ENCODE measurements at places on chromosomes 1 and 21. TPM values are rescaled to one million over a fixed set of nuclear protein-coding genes. Genes with fewer than 3 reads are reported as not detected.

GRCh38 chr1:32813941-32814739 lies 3.0 kb downstream of the YARS1 start:
- no peaks in the 10 kb centered on the region for H3K27me3 ChIP-seq
- H3K4me3 ChIP-seq, result no peak overlapping the region
- peak overlapping the region; percentile 36 for H3K27ac ChIP-seq
- peaks cover 28% of the 10 kb centered on the region for H3K4me1 ChIP-seq
- DNase-seq, result peak; percentile 47

The PDE4B gene
- 8.2 TPM for total RNA-seq

DNA sequence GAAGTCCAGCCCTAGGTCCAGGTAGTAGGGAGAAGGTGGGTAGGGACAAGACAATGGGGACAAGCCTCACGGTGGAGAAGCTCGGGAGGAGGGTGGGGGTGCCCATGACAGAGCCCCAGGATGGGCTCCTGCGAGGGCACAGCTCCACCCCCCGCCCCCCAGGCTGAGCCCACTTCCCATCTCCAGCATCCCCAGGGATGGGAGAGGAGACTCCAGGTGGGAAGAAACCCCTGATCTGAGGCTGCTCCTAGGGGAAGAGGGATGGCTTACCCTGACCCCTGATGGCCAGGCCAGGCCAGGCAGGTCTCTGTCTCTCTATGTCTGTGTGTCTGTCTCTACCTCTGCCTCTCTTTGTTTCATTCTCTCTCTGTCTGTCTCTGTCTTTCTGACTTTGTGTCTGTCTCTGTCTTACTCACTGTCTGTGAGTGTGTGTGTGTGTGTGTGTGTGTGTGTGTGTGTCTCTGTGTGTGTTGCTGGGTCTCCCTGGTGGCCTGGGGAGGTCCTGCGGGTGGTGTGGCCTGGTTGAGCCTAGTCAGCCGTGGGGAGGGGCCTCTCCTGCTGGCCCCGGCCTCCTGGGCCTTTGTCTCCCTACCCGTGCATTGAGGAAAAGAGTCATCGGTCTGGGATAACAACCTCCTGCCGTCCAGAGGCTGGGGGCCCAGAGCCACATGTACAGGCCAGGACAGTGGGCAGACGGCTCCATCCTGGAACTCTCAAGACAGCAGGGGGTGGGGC lies 45.7 kb downstream of the WNT9A start:
- DNase-seq, result peak; percentile 31
- H3K4me3 ChIP-seq, result no peak overlapping the region
- no peaks in the 10 kb centered on the region for H3K27me3 ChIP-seq
- H3K4me1 ChIP-seq, result peaks cover 3% of the 10 kb centered on the region
- no peaks in the 10 kb centered on the region for H3K36me3 ChIP-seq

DNA sequence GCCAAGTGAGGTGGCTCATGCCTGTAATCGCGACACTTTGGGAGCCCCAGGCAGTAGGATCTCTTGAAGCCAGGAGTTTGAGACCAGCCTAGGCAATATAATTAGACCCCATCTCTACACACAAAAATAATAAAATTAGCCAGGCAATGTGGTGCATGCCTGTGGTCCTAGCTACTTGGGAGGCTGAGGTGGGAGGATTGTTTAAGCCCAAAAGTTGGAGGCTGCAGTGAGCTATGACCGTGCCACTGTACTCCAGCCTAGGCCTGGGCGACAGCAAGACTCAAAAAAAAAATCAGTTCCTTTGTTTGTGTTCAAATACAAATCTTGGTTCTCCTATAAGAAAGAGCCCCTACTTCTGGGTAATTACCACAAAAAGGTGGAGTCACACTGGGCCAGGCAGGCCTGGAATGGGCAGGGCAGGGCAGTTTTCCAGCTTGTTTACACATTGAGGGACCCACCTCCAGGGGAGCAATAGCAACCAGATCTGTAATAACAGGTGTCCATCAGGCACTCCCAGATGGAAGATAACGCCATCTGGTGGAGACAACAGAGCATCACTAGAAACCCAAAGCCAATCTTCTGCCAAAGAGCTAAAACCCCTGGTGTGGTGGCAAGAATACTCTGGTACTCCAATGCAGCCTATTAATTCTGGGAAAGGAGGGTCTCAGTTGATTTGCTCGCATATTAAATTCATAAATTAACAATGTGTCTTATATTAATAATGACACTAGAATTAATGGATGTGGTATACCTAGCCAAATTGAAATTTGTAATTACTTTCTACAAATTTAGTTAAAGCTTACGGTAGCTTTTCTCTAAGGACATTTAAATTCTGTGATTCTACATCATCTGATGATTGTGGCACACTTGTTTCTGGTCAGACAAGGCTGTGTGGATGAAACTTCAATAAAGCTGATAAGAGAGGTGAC lies 13.2 kb downstream of the PPP1R15B start:
- H3K4me1 ChIP-seq, result no peaks in the 10 kb centered on the region
- H3K36me3 ChIP-seq, result peaks cover 20% of the 10 kb centered on the region
- no peak overlapping the region for H3K4me3 ChIP-seq
- no peaks in the 10 kb centered on the region for H3K27me3 ChIP-seq
- DNase-seq, result peak; percentile 37

DNA sequence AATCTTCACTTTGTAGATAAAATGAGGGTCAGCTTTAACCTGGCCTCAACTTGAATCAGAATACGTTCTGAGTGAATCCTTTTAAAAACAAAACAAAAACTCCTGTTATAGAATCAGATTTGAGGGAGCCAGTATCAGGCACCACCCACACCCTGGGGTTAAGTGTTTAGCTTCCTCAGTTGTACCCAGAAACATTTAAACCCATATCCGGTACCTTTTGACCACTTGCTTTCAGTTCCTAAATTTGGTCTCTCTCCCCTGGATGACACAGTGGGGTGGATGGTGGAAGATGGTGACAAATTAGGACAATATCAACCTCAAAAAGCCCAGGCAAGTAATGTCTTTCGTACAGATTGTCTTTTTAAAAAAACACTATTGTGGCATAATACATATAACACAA lies 10.4 kb downstream of the KLHDC7A start:
- H3K4me1 ChIP-seq, result no peaks in the 10 kb centered on the region
- no peaks in the 10 kb centered on the region for H3K27me3 ChIP-seq
- DNase-seq, result no peak
- no peak overlapping the region for H3K4me3 ChIP-seq
- H3K36me3 ChIP-seq, result no peaks in the 10 kb centered on the region

The THAP3 gene
- 16.5 TPM for total RNA-seq

DNA sequence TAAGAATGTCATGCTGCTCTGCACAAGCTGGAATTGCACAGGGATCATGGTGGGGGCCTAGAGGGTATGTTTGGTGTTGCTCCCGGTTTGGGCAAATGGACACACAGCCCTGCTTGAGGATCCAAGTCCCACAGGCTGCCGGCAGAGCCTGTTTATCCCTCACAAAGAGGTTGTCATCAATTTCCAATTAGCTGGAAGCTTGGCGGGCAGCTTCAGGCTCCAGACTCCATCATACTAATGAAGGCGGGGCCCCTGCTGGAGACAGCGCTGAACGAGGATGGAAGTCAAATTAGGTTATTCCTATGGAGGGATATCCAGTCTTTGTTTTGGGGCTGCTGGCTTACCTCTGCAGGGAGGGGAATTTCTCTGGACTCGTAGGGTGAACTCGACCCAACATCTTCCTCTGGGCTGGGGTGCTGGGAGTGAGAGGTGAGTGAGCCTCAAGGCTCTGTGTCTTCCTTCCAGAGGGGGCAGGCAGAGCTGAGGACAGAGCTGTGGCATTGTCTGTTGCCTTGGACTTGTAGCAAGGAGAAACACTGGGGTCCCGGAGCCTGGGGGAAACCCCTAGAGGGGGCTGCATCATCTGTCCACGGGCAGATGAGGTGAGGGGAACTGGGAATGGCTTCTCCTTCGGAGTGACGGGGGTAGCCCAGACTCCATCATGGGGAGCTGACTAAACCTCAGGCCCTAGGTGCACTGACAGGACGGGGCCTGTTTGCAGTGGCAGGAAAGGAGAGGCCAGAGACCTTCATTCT lies 24.9 kb upstream of the PARP1 start:
- peaks cover 5% of the 10 kb centered on the region for H3K4me1 ChIP-seq
- H3K27me3 ChIP-seq, result no peaks in the 10 kb centered on the region
- H3K36me3 ChIP-seq, result no peaks in the 10 kb centered on the region
- H3K4me3 ChIP-seq, result no peak overlapping the region
- no peak overlapping the region for H3K27ac ChIP-seq
- no peak for DNase-seq

- no peak overlapping the region for H3K27ac ChIP-seq
- no peak for DNase-seq
Observed at GRCh38 chr1:168491527-168492164, 52.2 kb downstream of the XCL2 start.

GRCh38 chr1:118333601-118334210 lies 148.7 kb upstream of the SPAG17 start:
- H3K27ac ChIP-seq, result no peak overlapping the region
- no peak for DNase-seq
- H3K36me3 ChIP-seq, result no peaks in the 10 kb centered on the region
- H3K27me3 ChIP-seq, result no peaks in the 10 kb centered on the region
- peaks cover 9% of the 10 kb centered on the region for H3K4me1 ChIP-seq
